ENCODE measurements at places on chromosomes 1 and 21. TPM values are rescaled to one million over a fixed set of nuclear protein-coding genes. Genes with fewer than 3 reads are reported as not detected.

LY9 gene
- total RNA-seq, result 0.12 TPM

NCF2 gene
- 3.3 TPM for total RNA-seq

UBXN10 gene
- not detected for total RNA-seq

AMIGO1 gene
- total RNA-seq, result 1.6 TPM

Data from A549 treated with ZK216348 at 1 μM for 4 hours (cell line).